NCI-H187 (cell line): ENCODE measurements at places on chromosomes 5 and 9.

DNA sequence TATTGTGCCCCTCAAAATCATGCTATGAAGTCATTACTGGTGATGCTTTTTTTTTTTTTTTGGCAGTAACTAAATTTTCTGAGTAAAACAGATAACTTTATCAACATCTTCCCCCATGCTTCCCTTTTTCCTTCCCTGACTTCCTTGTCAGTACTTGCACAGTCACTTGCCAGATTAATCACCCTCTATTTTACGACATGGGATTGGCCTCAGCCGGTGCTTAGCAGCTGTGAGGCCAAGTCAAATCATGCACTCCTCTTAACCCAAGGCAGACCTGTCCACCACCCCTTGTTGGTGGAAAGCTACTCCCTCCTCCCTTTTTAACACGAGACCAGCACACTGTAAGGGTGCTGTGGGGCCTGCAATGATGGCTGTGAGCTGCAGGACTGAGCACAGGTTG is 118.0 kb upstream of the OTULINL start:
- DNase-seq = no peak

DNA sequence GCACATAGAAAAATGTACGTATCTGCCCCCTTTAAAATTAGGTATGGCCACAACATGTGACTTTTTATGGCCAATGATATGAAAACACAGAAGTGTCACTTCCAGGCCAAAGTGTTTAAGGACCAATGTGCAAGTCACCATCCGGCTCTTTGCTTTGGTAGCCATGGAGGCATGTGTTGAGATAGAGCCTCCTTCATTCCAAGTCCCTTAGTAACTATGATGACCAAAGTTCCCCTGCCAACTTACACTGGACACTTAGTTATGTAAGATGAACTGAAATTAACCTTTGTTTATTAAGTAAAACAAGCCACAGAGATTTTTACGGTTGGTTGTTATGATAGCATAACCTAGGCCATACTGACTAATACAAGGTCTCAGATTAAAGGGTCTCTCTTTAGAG is 51.0 kb downstream of the FBN2 start:
- no peak for DNase-seq

GRCh38 chr5:132419502-132420468 is 50.3 kb downstream of the SLC22A5 start:
- no peak for DNase-seq

DNA sequence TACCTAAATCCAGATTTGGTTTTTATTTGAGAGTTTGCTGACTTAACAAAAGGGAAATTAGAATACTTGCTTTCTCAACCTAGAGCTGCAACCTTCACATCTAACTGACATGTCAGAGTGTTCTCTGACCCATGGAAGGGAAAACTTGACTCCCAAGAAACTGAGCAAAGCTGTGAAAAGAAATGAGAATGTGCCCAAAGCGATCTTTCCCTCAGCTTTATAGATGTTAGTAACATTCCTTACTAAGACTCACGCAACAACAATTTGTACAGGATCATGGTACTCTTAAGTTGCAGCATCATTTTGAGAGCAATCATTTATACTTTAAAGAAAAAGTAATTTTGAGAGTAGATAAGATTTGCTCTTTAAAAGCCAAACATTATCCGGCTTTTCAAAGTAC is 117.0 kb upstream of the FBXL7 start:
- DNase-seq = no peak

GRCh38 chr5:16726538-16726946 is 109.7 kb upstream of the RETREG1 start:
- no peak for DNase-seq

DNA sequence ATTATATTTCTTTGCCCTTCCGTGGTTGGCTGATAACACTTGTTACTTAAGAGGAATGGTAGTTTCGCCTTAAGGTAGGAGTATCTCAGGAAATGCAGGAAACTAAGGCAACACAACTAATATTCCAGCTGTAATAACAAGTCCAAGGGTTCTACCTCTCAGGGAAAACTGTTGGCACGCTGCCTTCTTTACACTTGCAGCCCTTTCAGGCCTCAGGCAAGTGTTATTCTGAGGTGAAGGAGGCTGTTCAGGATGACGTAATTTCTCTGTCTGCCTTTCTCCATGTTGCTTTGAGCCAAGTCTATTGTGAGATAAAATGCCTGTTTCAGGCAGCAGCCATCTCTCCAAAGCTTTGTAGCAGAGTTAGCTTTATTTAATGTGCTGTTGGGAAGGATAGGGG is 38.0 kb downstream of the VCAN start:
- no peak for DNase-seq

DNA sequence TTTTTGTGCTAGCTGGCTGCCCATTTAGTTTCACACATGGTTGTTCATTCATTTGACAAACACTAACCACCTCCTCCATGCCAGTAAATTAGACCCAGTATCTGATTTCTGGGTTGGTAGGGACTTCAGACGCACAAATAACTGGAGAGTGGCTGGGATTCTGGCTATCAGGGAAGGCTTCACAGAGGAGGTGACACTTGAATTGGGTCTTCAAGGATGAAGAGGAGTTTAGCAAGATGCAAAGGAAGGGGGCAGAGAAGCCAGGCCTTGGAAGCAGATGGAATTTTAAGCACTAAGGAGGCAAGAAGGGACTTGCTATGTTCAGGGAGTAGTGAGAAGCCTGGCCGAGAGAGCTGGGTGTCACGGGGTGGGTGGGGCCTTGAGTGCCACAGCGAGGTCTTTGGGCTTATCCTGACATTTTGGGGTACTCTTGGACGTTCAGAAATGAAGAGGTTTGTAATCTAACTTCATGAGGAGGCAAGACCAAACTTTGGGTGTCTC is 71.3 kb downstream of the LMX1B start:
- no peak for DNase-seq

DNA sequence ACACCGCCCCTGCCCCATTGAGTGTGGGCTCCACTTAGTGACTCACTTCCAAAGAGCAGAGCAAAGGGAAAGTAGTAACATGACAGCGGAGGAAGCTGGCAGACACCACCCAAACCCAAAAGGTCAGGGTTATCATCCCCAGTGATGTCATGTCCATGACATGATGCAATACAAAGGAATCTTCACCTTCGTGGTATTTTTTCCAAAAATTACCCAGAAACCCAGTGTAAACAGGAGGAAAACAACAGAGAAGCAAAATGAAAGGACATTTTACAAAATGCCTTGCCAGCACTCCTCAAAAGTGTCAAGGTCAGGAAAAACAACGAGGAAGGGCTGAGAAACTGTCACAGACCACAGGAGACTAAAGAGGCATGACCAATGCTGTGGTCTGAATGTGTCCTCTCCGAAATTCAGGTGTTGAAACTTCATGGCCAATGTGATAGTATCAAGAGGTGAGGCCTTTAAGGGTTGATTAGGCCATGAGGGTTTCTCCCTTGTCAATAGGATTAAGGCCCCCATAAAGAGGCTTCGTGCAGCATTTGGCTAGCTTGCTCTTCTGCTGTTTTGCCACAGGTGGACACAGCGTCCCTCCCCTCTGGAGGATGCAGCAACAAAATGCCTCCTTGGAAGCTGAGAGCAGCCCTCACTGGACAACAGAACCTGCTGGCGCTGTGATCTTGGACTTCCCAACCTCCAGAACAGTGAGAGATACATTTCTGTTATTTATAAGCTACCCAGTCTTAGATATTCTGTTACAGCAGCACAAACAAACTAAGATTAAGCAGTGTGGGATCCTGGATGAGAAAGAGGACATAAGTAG is 30.5 kb upstream of the MED10 start:
- DNase-seq = no peak

- DNase-seq = no peak
Observed at GRCh38 chr9:122797316-122798063, 2.4 kb upstream of the OR1K1 start.

DNA sequence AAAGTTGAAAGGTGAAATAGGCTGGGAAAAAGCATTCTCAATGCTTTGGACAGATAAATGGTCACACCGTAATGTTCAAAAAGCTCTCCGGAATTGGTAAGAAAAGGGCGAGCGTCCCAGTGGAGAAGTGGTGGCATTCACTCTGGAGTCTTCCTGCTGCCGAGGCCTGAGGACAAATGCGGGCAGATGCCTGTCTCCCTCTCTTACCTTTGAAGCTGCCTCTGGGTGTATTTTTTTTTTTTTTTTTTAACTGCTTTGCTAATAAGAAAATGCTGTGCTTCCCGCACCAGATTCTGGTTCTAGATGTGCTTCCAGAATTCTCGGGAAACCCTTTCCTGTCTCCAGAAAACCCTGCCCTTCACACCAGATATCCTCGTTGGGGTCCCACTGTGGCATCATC is 24.4 kb upstream of the CTSL start:
- DNase-seq = no peak

GRCh38 chr9:130332384-130332926 is 66.9 kb downstream of the HMCN2 start:
- no peak for DNase-seq

DNA sequence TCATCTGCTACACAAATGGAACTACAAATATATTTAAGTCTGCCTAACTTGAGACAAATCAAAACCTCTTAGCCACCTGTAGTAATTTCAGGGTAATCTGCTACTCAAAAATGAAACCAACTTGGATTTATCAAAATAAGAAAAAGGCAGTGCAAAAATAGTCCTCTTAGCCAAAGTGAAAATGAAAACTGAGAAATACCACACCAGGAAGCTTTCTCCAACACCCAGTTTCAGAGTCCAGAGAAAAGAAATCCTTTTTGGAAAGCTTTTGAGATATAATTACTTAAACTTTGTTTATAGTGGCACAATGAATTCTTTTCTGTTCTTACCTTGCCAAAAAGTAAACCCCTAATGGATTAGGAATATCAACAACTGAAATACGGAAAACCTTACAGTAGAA is 990.4 kb downstream of the EFNA5 start:
- DNase-seq = no peak

DNA sequence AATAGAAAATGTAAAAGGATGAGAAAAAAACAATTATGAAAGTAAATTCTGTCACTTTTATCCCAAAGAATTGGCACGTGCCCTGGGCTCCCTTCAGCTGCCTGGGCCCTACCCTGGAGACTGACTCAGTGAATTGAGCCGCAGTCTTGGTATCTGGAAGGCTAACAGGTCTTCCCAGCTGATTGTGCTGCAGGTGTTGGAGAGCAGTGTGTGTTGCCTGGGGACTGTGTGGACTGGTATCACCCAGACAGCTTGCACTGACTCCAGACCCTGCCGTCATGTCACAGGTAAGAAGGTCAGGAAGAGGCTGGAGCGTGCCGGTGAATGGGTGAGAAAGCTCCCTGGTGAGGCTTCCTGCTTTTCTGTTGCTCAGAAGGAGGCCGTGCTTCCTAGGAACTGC is 83.3 kb downstream of the AOPEP start:
- no peak for DNase-seq

GRCh38 chr5:153824909-153825308 is 213.8 kb downstream of the FAM114A2 start:
- no peak for DNase-seq

DNA sequence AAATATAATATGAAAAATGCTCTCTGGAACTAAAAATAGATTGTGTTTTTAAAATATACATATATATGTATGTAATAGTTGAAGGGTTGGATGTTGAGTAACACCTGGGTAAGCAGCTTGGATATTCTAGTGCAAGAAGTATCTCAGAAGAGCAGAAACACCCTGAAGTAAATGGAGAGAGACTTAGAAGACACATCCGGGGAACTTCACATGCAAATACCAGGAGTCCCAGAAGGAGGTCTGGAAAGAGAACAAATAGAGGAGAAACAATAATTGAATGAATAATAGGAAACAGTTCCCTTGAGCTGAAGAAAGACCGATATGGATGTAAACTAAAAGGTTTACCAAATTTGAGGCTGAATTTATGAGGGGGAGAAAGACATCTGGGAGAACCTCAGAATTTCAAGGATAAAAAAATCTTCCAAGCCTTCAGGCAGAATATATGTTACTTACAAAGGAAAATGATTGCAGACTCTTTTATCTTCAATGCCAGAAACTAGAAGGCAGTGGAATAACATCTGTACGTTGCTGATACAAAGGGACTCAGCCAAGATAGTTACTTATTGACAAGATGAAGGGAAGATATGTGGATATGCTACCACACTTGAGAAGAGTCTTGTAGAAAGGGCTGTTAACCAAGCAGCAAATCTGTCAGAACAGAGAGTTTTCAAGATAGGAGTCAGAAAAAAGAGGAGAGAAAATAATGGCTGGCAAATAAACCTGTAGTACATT is 42.7 kb downstream of the HSDL2 start:
- DNase-seq = no peak

- DNase-seq = no peak
Observed at GRCh38 chr5:22473886-22474285, 379.3 kb downstream of the CDH12 start.

- DNase-seq = peak; percentile 76
Observed at GRCh38 chr9:1747417-1747967, 267.7 kb upstream of the SMARCA2 start.

DNA sequence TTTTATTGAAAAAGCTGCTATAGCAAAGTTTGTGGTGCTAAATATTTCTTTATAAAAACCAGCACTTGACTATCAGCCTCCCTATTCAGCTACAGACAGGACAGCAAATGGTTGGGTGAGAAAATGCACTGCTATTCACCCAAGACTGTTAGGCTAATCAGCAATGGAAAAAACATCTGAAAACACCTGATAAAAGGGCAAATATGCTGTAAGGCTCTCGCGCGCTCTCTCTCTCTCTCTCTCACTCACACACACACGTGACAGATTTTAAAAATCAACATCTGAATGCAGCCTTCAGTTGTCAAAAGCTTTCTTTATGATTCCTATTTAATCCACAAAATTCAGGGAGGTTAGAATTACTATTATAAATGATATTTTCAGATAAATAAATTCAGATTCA is 80.2 kb downstream of the HTR4 start:
- no peak for DNase-seq

GRCh38 chr9:86096386-86096785 is 3.0 kb downstream of the GOLM1 start:
- DNase-seq = no peak

DNA sequence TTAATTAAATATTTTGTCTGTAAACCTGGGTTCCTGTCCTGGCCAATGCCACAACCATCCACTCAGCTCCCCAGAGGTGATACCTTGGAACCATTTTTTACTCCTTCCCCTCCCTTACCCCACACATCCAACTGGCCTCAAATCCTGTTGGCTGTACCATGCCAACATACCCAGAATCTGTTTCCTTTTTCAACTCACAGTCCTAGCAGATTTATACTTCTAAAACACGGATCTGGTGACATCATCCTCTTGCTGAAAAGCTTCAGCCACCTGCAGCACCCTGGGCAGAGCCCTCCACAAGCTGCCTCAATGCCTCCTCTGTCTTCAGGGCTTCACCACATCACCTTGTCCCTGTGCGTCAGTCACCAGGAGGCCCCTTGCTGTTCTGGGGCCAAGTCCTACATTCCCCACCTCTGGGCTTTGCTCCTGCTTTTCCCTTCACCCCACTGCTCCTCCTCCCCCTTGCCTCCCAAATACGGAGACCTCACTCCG is 14.9 kb downstream of the SEMA6A start:
- DNase-seq = no peak
